ENCODE measurements at places on chromosomes 6 and 20.

- no peak for DNase-seq
Measured at GRCh38 chr6:131631625-131632289, 3.7 kb upstream of the MED23 start.

DNA sequence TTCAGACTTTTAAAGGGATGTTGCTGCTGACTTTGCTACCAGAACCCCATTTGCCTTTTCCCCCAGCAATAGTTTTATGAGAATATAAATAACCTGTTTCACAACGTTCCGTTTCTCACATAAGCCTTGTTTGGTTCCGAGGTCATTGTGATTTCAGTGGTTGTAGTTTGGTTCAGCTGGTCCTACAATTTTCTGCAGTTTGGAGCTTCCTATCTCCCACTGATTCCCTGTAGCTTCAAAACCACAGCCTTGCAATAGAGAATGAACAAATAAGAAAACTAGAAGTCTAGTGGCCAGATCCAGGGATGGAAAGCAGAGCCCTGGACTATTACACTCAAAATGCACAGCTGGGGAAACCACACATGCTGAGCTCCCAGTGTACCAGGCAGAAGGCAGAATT lies 24.1 kb upstream of the SH3BGRL2 start:
- no peak for DNase-seq

DNA sequence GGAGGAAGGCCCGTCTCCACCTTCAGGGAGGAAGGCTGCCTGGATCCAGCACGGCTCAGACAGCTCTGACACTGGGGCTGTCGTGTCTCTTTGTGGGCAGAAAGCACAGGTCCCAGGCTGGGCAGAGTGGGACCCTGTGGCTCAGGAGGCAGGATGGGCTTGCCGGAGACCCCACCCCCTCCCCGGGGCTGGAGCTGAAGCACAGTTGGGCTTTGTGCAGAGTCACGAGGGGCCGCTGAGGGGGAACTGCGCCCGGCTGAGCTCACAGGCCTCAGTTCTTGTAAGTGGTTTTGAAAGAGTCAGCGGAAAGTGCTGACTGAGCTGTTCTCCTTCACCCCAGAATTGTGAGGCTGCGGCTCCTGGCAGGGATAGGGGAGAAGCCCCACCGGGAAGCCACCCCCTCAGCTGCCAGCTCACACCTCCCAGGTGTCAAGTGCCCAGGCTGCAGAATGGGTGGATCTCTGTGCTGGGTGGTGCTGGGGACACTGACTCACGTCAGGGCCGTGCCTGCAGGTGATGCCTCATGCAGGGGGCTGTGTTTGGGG lies 145.5 kb upstream of the RNF24 start:
- DNase-seq, result no peak

- DNase-seq, result no peak
Measured at GRCh38 chr6:30136570-30137286, 788 bp downstream of the TRIM40 start.

GRCh38 chr20:43940518-43941225 lies 26.0 kb downstream of the TOX2 start:
- no peak for DNase-seq

- DNase-seq, result no peak
Measured at GRCh38 chr20:46304361-46304760, 3.9 kb downstream of the CDH22 start.

DNA sequence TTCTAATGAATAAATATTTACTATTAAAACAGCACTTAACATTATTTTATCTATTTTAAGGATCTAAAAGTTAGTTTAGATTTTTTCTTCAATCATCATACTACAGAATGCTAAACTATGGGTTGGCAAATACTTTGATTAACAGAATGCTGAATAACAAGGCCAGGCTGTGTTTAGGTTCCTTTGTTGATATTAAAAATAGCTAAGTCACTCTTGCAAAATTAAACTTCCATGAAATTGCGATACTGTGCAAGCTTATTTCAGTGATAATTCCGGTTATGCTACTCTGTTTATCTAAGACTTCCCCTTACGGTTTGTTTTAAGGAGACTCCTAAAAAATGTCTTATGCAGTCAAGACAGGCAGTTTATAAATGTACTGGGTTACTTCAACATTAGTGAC lies 2.8 kb downstream of the RNF24 start:
- DNase-seq, result no peak

DNA sequence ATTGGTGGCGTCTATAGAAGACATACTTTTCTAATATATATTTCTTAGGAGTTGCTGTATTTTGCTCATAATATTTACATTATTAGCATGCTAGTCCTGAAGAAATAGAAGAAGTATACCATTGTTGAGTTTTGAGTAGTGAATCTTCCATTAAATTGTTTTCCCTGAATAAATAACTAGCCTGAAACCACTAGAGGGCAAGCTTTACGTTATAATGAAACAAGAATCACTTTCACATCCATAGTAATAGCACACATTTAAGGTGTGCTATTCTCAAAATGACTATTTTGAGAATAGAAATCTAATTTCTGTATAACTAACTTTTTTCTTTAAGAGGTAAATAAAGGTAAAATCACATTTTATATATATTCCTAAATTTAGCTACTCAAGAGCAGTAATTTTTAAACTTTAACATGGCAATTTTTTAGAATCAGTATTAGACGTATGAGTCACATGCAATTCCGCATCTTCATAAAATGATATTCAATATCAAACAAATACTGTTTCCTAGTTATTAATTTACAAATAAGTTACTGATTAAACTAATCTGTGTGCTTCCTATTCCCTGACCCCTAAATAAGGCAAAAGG lies 213.2 kb upstream of the MANEA start:
- no peak for DNase-seq

GRCh38 chr6:155505608-155505989 lies 50.0 kb upstream of the NOX3 start:
- DNase-seq, result no peak

GRCh38 chr6:22910370-22910769 lies 341.0 kb downstream of the HDGFL1 start:
- DNase-seq, result no peak

- DNase-seq, result no peak
Measured at GRCh38 chr20:41370176-41370575, 3.6 kb upstream of the EMILIN3 start.

DNA sequence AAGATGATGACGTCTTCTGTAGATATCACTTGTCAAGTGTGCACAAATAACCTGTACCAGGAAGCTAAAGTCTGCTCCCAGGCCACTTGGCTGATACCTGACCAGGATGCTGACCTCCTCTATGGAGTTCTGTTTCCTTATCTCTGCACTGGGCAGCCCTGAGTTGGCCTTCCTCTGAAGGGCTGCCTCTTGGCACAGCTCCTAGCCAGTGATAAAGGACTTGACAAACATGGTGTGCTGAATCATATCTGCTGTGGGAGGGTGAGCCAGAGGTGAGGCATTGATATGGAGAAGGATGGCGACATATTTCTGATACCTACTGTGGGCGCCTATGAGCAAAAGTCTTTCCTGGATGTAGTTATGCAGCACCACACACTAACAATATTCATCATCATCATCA lies 32.8 kb upstream of the FOXA2 start:
- no peak for DNase-seq

- no peak for DNase-seq
Measured at GRCh38 chr6:33895988-33896387, 92.2 kb upstream of the MLN start.
